ENCODE measurements at places on chromosomes 7 and 10.

DNA sequence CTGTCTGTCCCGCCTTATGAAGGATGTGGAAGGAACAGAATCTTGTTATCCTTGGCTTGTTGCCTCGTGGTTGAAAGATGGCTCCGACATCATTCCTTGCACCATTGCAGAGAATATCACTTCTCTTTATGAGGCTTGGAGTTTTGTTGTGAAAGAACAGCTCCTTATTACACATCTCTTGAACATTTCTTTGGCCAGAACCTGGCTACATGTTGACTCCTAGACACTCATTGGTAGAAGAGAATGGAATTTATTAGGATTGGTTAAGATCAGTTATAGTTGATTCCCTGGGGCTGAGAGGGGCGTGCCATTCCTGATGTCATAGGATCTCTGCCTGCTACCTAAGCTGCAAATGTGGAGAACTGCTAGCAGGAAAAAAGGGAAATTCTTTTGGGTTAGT is 180.5 kb upstream of the CTBP2 start:
- peak; percentile 18 for DNase-seq

GRCh38 chr7:77453531-77453930 is 37.4 kb upstream of the GSAP start:
- peak; percentile 57 for DNase-seq

DNA sequence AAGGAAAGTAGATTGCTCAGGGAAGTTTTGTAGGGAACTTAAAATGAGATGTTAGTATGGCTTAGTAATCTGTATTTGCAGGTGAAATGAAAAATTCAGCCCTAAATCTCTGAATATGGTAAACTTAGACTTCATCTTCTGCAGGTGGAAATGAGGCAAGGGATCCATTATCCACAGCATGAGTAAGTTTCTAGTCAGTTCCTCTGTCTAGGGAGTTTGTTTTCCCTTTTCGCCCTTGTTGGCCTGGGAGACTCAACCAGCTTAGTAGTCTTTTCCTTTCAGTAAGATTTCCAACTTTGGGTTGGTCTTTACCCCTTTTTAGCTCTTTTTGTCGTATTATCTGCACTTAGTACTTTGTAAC is 65.6 kb downstream of the ZEB1 start:
- no peak for DNase-seq

DNA sequence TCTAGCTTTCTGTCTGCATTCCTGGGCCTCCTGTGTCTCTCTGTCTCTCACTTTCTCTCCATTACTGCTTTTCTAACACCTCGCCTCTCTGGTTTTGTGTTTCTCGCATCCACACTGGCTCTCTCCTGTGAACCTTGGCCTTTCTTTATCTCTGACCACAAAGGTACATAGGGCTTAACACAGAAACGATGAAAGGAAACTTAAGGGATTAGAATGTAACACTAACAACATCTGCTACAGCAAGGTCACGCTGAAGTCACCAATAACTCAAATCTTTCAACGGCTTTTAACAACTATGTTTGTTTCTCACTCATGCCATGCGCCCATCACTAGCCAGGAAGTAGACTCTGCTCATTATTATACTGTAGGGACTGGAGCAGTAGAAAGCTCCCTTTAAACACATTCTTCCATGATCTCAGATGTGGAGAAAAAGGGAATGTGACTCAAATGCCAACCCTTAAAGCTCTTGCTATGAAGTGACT is 9.3 kb upstream of the OR6V1 start:
- no peak for DNase-seq

GRCh38 chr7:949021-949934 is 5.2 kb downstream of the ADAP1 start:
- DNase-seq = no peak

DNA sequence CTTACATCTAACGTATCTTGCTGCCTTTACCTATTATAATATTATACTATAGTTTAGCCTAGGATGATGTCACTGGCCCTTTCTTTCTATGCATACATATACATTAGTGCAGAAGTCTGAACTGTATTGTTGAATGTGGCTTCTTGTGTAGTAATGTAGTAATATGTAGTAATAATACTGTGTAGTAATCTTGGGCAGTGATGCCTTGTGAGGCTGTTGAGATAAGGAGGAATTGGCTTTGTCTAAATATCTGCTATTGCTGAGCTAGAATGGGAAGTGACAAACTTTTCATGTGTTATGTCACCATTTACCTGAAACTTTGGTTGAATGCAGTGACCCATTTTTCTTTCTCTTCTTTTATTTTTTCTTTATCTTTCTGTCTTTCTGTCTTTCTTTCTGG is 11.0 kb downstream of the GLCCI1 start:
- DNase-seq = peak; percentile 1

DNA sequence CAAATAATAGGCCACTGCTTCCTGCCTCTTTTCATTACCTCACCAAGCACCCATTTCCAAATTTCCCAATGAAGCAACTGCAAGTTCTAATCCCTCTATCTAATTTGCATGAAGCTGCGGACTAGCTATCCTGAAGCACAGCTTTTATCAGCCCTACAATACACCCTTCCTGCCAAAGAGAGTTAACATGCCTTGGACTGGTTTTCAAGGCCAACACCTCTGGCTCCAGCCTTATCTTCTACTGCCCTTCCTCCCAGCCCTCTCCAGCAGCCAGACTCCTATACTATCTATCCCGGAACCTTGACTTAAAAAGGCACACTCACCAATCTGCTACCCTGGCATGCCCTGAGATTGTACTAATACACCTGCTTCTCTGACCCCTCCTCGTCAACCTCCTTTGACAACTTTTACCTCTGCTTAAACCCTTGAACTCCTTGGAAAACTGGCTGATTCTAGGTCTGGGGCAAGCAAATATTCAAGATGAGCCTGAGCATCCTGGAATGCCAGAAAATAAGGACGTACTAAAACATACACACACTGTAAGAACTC is 73.4 kb downstream of the SGMS1 start:
- DNase-seq = no peak

GRCh38 chr10:18178854-18179483 is 38.7 kb downstream of the CACNB2 start:
- DNase-seq = no peak

DNA sequence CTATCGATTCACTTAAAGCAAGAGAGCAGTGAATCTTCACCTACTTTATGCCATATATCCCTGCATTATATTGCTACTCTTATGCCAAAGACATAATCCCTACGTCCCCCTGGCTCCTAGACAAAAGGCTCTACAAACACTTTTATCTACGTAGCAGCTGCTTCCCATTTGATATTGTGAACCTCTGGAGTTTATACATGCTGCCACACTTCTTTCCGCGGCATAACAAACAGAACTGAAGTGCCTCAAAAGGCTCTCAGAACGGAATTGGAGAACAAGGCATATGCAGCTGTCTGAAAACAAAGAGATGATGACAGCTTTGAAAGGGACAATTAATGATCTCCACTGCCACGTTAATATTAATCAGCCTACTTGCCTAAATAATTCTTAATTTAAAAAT is 985.6 kb upstream of the LRRN3 start:
- no peak for DNase-seq

DNA sequence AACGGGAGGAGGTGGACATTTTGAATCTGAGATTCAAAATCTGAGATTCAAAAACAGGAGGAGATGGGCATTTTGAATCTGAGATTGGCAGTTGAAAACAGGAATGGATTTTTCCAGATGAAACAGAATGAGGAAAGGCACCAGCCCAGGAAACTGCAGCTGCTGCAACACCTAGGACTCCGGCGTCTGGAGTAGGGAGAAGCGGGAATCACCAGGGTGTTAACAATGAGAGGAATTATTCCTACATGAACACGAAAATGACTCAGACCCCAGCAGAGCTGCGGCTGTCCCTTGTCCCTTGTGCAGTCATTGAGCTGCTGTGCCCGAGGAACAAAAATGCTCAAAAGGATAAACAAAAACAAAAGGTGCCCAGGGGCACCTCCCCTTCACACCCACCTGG is 59.9 kb upstream of the KAT6B start:
- DNase-seq = no peak

DNA sequence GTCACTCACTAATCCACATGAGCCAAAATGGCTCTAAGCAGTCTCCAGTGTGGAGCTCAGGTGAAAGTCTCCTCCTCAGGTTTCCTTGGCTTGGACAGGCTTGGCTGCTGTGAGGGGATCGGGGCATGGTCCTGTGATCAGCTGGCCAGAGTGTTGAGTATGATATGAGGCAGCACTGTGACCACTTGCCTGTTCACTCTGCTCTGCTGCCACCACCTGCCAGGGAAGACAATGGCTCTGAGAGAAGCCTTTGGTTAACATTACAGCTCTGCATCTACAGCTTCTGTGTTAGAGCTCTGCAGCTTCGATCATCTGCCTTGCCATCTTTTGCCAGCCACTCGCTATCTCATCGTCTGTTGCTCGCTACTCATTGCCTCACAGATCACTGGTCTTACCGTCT is 20.1 kb upstream of the PTN start:
- no peak for DNase-seq

DNA sequence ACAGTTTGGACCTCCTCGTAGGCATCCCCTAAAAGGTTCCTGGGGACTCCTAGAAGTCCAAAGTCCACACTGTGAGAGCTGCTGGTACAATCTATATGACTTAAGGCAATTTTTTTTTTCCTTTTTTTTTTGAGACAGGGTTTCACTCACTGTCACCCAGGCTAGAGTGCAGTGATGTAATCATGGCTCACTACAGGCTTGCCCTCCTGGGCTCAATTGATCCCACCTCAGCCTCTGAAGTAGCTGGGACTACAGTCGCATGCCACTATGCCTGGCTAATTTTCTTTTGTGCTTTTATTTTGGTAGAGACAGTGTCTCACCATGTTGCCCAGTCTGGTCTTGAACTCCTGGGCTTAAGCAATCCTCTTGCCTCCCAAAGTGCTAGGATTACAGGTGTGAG is 4.6 kb upstream of the SPOCK2 start:
- DNase-seq = no peak

DNA sequence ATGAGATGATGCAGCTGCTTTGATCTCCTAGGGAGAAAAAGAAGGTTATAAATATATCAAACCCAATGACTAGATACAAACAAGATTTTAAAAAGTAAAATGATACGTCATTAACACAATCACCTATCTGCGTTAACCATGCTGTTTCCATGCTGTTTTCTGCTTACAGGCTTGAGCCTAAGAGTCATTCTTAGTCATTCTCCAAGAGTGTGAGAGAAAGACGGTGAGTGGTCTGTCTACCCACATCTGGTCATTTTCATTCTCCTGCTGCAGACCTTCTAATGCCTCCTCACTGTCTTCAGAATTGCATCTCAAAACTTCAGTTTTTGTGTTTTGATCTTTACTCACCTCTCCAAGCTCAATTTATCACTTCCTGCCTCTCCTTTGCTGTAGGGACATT is 98.0 kb upstream of the ELMO1 start:
- DNase-seq = no peak

DNA sequence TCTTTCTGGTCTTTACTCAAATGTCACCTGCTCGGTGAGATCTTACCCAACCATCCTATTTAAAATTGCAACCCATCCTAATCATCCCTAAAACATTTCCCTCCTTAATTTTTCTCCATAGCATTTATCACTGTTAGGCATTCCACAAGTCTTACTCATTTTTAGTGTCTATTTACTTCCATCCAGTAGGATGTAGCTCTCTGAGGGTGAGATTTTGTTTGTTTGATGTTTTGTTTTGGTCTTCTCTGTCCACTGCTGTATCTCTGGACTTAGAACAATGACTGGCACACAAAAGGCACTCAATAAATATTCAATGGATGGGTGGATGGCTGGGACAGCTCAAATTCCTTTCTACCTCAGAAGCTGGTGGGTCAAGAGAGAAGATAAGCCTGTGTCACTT is 15.8 kb upstream of the DUSP5 start:
- DNase-seq = no peak

DNA sequence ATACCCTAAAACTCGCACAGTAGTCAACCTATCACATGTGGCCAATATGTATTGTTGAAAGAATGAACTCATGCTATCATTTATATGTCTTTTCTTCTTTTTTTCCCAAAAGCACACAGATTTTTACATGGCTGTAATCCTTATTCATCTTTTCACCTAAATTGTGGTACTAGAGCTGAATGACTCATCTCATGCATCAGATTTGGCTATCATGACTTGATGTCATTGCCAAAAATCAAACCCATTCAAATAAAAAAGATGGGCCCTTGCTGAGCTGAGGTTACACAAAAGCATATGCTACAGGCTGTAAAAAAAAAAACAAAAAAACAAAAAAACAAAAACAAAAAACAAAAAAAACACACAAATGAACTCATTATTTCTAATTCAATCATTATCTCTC is 3.3 kb upstream of the LMOD2 start:
- no peak for DNase-seq

DNA sequence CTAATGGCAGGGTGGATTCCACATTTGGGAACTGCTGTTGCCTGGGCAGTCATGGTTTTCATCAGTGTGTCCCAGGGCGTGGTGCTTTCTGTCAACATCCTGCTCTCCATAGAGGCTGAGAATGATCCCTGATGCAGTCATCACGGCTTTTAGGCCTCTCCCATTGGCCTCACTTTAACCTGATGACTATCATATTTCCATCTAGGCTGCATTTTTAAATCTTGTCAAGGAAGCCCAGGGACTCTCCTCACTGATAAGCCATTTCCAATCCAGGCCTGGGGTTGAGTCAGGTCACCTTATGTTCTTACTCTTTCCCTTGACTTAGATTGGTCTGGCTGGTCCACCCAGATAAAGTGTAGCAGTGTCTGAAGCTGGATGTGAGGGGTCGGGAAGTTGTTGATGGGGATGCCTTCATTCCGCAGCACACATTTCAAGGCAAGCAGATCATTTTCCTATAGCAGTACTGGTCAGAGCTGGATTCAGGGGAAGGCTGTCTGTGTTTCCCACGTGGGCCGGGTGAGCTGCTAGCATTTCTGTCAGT is 177.0 kb downstream of the AUTS2 start:
- no peak for DNase-seq

DNA sequence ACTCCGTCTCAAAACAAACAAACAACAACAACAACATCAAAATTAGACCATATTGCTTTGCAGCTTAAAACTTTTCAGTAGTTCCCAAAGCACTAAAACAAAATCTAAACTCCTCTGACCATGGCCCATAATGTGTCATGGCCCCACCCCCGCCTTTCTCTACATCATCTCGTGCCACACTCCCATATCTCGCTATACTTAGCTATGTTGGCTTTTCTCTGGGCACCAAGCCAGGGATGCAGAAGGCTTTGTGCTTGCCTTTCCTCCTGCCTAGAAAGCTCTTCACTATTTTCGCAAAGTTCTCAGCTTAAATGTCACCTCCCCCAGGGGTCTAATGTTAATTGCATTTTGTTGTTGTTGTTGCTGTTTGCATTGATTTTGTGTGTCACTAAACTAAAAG is 15.1 kb upstream of the SLC16A12 start:
- DNase-seq = no peak

DNA sequence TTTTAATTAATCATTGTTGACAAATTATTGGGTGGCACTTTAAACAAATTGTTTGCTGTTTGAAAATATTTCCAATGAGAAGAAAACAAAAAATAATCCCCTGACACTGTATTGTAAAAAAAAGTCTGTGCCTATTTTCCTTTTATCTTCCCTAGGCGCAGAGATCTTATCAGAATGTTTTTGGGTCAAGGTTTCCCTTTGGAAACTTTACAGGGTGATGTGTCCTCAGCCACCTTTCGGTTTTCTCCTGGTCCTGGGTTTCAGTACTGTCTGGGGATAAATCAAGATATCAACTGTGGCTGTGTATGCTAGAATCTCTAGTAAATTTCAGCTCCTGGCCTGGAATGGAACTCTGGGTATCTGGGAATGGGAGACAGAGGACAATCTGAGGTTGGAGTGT is 1.4 kb downstream of the ZNF107 start:
- no peak for DNase-seq

Data from inflammatory macrophage (primary cell).